ENCODE measurements at places on chromosomes 13 and 19.
A peak's percentile ranks its signal among the peaks of the same experiment; 100 is the strongest.

DNA sequence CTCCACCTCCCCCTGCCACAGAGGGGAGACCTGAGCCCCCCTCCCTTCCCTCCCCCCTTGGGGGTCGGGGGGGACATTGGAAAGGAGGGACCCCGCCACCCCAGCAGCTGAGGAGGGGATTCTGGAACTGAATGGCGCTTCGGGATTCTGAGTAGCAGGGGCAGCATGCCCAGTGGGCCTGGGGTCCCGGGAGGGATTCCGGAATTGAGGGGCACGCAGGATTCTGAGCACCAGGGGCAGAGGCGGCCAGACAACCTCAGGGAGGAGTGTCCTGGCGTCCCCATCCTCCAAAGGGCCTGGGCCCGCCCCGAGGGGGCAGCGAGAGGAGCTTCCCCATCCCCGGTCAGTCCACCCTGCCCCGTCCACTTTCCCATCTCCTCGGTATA, 2.4 kb upstream of the APOE start:
- no peak for DNase-seq

DNA sequence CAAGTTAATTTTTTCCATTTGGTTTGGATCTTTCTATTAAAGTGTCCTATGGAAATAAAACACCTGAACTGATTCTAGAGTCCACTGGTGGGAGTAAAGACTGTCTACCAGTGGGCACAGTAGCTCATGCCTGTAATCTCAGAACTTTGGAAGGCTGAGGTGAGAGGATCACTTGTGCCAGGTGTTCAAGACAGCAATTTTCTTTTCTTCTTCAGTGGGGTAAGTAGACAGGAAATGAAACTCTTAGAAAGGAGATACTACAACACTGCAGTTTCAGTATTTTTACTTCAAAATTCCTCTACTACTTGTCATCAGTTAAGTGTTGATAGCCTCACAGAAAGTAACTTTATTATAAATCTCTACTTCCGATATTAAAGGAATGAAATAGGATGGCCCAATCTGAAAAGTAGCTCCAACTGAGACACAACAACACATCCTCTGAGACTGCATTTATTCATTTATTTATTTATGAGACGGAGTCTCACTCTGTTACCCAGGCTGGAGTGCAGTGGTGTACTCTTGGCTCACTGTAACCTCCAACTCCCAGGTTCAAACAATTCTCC, 26.3 kb downstream of the DNMT1 start:
- DNase-seq: no peak

DNA sequence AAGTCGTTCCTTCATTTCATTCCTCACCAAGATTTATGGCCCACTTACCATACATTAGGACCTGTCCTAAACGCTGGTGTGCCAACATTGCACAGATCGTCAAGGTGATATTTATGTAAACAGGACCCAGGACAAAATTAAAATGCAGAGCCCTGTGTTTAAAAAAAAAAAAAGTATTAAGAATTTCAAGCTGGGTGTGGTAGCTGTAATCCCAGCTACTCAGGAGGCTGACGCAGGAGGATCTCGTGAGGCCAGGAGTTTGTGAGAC, 6.5 kb upstream of the ZNF444 start:
- no peak for DNase-seq

DNA sequence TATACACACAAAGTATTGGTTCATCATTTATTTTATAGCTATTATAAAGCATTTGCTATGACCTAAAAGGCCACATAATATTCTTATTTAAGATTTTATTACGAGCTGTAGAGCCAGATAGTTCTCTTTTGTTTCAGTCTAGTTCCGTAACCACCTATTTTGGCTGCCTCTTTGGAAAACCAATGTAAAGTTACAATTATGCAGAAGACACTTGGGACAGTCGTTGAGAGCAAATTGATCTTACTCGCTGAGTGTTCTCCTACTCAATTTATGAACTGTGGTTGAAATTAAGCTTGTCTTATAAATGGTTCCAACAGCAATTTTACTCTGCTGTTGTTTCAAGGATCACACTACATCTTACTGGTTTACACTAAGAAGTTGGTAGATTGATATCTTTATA, 122.3 kb downstream of the SLC7A1 start:
- DNase-seq: no peak

DNA sequence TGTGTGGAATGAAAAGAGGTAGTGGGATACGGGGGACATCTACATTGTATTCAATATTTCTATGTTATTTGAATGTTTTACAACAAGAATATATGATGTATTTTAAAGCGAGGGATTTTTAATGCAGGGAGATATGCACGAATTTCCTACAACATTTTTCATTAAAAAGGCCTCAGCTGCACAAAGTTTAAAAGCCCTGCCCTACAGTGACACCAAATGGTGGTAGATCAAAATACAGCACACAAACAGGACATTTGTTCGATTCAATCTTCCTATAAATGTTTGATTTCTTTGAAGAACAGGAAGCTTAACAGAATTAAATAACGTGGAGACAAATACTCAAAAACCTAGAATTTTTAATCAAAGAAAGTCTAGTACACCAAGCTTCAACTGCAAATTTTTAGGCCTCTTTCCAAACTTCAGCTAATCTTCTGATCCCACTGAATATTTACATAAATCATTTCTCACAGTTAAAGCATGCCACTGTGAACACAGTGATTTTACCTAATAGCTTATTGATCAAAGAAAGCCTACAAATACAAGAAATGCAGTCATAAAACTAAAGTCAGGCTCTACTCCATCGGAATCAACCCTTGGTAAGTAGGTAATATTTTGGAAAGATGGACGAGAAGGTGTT, 257.2 kb downstream of the DIAPH3 start:
- DNase-seq: peak; percentile 56

DNA sequence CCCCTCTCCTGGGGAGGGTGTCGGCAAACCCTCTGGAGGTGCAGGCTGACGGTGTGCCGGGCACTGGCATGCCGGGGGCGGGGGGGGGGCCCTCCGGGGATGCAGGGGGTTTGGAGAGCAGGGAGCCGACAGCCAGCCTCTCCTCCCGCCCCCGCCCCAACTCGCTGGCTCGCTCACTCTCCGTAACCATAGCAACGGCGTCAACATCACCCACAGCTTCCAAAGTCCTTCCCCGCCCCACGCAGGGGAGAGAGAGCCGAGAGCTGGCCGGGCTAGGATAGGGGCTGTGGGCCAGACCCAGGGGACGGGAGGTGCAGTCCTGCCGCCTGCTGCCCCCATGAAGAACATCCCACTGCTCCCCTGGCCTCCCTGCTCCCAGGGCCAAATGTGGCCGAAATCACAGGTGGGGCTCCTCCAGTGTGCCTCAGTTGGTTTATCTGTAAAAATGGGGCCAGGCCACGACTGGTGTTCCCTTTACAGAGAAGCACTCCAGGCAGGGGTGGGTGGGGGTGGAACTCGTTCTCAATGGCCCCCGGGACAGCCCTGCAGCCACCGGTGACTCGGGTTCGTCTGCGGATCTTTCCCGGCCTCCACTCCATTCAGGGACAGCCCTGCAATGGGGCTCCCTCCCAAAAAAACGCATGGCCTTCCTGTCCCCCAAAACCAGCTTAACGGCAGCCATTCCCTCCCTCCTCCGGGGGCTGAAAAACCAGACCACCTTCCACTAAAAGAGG, 3.2 kb downstream of the KLF16 start:
- DNase-seq: peak; percentile 85

GRCh38 chr19:57465680-57466381, 8.9 kb upstream of the VN1R1 start:
- DNase-seq: peak; percentile 72

GRCh38 chr13:112899281-112900225, 69.5 kb upstream of the MCF2L start:
- no peak for DNase-seq

- no peak for DNase-seq
These were observed 37.2 kb upstream of the C1QTNF9B start for GRCh38 chr13:23934520-23934919.

DNA sequence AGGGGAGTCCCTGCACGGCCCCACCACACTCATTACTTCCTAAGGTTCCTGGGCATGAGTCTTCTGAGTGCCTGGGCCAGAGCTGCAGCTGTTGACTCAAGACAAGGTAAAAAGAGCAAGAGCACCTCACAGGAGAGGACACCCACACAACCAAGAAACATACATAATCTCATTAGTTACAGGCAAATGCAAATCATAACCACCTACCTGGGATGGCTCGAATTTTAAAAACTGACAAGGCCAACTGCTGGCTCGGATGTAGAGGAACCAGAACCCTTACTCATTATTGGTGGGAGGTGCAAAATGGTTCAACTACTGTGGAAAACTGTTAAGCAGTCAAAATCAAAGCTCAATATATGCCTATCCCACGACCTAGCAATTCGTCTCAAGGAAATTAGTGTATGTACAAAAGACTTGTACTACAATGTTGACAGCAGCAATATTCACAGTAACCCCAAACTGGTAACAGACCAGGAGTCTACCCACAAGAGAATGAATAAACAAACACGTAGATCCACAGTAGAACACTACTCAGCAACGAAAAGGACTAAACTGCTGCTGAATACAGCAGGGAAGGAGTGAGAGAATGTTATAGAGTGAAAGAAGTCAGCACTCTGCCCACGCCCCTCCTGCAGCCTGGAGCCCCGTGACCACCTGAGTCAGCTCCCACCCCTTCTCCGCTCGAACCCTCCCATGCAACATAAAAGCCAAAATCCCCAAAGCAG, 15.8 kb downstream of the AKT2 start:
- DNase-seq: no peak

DNA sequence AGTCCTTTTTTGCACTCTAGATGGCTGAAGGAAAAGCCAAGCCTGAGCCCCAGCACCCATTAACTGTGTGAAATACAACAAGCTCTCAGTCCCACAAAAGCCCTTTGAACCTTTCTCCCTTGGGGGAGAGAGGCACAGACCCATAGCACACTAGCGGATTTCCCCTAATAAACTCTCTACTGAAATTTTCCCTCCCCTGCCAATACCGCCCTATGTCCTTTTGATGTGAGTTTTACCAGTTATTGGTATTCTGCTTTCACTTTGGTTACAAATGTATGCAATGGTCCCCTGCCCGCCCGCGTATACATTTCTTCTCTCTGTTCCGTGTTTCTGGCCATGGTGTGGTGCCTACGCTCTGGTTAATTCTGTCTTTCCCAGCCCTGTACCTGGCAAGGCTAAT, 54.0 kb upstream of the MYO16 start:
- no peak for DNase-seq

- no peak for DNase-seq
These were observed 41.0 kb upstream of the SOX21 start for GRCh38 chr13:94753327-94753726.

- DNase-seq: no peak
These were observed at the start of the genes OR7A5 and OR7C1 for GRCh38 chr19:14835011-14835410. Gene OR7A5, minus strand, starts transcription at chr19:14835185. Its CDS starts 6,944 bp downstream, at chr19:14828241. Gene OR7C1, minus strand, starts transcription at chr19:14835185. Its CDS starts 35,049 bp downstream, at chr19:14800136.

- DNase-seq: no peak
These were observed 23.9 kb upstream of the ZBTB7A start for GRCh38 chr19:4090356-4091220.

DNA sequence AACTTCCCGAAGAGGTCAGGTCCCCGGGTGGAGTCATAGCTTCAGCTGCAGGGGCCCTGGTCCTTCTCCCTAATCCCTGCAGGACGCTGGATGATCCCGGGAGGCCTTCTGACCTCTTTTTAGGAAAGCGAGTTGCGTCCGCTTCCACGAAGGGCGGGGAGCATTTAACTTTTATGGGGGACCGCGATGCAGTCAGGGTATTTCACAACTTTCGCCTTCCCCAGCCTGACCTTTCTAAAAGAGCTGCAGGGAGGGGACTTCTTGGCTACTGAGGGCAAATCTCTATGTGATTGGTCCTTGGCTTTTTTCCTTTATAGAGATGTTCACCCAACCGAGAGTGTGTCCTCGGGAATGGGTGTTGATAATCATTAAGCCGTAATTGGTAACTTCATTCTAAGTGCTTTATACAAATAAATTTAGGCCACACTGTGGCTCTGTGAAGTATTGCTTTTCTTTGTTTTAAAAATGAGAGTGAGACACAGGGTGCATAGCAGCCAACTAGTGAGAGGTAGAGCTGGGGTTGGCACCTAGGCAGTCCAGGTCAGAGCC, 778 bp downstream of the ZNF230 start:
- DNase-seq: peak; percentile 54

GRCh38 chr13:62839338-62839737, 1423.7 kb upstream of the PCDH20 start:
- no peak for DNase-seq

DNA sequence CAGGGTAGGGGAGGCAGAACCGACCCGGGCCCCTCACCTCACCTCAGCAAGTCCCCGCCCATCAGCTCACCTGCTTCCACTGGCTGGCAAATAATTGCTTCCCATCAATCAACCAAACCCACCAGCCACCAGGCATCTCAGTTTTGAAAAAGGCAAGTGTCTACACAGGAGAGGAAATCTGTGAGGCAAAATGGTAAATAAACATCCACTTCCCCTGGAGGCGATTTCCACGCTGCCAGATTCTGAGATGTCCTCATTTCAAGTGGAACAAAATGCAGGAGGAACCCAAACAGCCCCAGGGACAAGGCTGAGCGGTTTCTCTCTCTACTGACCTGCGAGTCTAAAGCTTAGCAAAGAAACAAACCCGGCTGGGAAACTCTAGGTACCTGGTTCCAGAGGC, 117.5 kb downstream of the CRYL1 start:
- no peak for DNase-seq

DNA sequence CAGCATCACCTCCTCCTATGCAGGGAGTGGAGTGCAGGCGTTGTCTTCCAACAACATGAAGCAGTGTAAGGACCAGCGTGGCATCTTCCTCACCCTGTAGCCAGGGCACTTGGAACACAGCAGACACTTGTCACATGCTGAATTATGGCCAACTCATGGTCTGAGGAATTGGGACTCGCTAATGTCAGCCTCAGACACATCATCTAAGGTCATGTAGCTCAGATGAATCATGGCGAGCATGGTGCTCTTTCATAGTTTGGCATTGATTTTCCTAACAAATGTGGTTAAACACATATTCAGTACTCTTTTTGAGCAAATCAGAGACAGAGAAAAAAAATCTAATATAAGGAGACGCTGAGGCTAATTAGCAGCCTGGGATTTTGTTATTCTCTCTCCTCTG, 99.6 kb upstream of the SGCG start:
- DNase-seq: no peak

- peak; percentile 98 for DNase-seq
These were observed at the start of gene ABHD8 for GRCh38 chr19:17303167-17303939. Gene ABHD8, minus strand, starts transcription at chr19:17303425. Its CDS starts 1,809 bp downstream, at chr19:17301616.

DNA sequence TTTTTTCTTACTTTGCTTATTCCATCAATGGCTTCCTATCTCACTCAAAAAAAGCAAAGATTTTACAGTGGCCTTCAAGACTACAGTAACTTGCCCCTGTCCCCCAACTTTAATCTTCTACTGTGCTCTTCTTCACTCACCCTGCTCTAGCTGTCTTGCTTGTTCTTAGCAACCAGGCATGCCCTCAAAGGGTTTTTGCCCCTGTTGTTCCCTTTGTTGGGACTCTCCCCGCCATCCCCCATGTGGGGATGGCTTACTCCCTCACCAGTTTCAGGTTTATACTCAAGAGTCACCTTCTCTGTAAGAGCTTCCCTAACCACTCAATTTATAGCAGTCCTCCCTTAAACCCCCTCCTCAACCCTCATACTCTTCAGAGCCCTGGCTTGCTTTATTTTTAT, 5.4 kb downstream of the MTMR6 start:
- no peak for DNase-seq

GRCh38 chr19:56554272-56554869, 12.9 kb upstream of the ZNF470 start:
- DNase-seq: no peak

GRCh38 chr19:35753634-35754369, 3.0 kb downstream of the HSPB6 start:
- DNase-seq: no peak

- no peak for DNase-seq
These were observed 4.0 kb downstream of the ZNF91 start for GRCh38 chr19:23391236-23391635.
